ENCODE measurements at places on chromosomes 12 and 14.

GRCh38 chr12:55965240-55965639, 602 bp downstream of the PMEL start:
- DNase-seq, result no peak

DNA sequence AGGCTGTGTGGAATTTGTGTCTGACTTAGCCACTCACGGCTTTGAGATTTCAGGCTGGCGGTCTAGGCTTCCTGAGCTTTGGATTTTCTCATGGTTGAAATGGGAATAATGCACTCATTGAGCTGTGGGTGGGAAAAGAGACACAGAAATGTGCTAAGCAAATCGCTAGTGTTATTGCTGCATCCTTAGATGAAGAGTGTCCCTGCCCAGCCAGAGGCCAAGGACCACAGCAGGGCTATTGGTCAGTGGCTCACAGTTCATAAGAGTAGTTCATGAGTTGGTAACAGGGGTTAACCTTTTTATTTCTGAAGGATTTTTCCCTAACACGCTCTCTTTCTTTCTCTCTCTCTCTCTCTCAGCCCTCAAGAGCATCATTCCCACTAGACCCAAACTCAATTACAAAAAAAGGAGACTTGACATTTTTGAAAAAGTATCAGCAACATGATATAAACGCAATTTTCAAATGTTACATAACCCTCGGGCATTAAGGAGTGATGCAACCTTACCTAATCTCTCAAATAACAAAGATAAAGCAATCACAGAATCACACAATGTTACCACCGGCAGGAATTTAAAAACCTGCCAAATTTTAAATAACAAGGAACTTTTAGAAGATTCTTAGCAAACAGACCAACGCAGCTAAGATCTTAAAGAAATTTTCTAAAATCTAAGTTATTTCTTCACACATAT, 36.7 kb upstream of the RMST start:
- no peak for DNase-seq

- DNase-seq, result no peak
Observed at GRCh38 chr14:56892959-56893358, 82.7 kb upstream of the OTX2 start.

DNA sequence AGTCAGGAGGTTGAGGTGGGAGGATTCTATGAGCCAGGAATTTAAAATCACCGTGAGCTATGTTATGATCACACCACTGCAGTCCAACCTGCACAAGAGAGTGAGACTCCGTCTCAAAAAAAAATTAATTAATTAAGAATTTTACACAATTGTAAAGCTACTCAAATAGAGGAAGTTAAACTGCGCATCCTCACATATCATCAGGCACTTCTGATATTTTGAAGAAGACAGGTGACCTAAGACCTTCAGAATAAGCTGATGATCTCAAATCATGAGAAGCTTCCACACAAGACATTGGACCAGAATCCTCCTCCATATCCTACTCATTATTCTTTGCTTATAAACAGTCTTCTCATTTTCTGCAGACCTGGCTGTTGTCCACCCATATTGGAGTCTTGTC, 800.9 kb downstream of the TMEM121 start:
- DNase-seq, result no peak

GRCh38 chr12:67710582-67710981, 62.0 kb downstream of the DYRK2 start:
- no peak for DNase-seq

- DNase-seq, result no peak
Observed at GRCh38 chr12:93894391-93895088, 217.4 kb downstream of the CRADD start.

DNA sequence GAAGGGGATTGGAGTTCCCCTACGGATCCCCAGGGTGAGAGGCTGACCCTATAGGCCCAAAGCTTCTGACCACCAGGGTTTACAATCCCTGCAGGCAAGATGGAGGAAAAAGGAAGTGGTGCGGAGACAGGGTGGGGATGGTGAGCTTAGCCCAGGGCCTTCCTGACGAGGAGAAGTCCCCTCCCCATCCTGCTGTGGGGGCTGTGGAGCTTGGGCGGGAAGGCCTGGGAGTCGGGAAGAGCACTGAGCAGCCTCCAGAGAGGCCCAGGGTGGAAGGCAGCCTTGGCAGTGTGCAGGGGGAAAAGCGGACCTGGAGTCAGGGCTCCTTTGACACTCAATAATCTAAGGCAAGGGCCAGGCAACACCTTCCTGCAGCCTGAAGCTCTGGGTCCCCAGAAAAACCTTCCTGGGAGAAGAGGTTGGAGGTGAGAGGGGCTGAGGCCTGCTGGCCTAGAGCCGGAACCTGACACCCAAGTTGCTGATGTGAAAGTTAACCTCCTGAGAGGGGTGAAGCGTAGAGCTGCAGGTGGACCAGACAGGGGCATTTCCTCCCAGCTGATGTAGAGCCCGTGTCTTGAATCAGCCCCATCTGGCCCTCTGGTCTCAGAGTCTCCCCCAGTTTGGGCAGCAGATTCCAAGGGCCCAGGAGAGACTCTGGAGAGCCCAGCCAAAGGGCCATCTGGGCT, 6.0 kb downstream of the HDAC7 start:
- DNase-seq, result no peak

- DNase-seq, result no peak
Observed at GRCh38 chr14:60945984-60946383, 34.9 kb downstream of the TRMT5 start.

GRCh38 chr12:28578361-28578760, 388.1 kb downstream of the CCDC91 start:
- no peak for DNase-seq

DNA sequence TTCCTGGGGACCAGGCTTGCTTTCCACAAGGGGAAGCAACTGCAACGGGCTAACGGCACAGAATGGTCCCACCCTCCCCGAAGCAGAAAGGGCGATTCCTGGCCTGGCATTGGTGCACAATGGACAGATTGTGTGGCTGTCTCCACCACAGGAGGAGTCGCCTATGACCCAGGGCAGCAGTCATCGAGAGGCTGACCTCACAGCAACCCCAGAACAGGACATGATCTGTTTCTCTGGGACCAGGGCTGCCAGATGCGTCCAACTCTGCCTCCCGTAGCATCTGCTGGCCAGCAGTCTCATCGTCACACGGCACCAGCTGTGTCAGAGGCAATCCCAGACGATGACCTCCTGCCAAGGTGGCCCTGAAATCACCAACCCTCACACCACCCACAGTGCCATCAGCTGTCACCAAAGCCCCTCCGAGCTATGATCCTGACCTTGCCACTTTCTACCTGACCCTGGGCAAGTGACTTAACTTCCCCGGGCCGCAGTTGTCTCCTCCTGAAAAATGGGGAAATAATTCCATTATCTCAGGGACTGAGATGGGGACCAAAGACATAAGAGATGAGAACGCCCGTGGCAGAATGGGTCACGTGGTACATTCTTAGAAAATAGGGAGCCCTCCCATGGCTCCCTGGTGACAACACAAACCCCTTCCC, 86.7 kb downstream of the CHGA start:
- no peak for DNase-seq

DNA sequence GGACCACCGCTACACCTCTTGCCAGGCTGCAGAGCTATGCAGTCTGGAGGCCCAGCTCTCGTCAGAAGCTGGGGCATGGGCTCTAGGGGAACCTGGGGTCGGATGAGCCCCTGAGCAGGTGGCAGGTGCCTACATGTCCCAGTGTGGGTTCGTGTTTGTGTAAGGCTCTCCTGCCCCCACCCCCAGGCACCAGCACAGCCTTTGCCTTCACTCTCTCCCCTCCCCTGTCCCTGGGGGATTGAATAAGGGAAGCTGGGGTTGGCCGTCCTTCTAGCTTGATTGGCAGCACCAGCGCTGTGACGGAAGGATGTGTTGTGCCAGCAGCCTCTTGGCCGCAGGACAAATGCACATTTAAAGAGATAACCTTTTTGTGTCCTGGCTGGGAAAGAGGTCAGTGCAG, 34.8 kb upstream of the TSPAN9 start:
- no peak for DNase-seq

- no peak for DNase-seq
Observed at GRCh38 chr14:102084931-102085330, 1.9 kb downstream of the HSP90AA1 start.

GRCh38 chr12:118052324-118053070, 8.5 kb downstream of the WSB2 start:
- no peak for DNase-seq
